Hepatic stellate cell (primary cell): ENCODE measurements at places on chromosomes 2 and 18.

DNA sequence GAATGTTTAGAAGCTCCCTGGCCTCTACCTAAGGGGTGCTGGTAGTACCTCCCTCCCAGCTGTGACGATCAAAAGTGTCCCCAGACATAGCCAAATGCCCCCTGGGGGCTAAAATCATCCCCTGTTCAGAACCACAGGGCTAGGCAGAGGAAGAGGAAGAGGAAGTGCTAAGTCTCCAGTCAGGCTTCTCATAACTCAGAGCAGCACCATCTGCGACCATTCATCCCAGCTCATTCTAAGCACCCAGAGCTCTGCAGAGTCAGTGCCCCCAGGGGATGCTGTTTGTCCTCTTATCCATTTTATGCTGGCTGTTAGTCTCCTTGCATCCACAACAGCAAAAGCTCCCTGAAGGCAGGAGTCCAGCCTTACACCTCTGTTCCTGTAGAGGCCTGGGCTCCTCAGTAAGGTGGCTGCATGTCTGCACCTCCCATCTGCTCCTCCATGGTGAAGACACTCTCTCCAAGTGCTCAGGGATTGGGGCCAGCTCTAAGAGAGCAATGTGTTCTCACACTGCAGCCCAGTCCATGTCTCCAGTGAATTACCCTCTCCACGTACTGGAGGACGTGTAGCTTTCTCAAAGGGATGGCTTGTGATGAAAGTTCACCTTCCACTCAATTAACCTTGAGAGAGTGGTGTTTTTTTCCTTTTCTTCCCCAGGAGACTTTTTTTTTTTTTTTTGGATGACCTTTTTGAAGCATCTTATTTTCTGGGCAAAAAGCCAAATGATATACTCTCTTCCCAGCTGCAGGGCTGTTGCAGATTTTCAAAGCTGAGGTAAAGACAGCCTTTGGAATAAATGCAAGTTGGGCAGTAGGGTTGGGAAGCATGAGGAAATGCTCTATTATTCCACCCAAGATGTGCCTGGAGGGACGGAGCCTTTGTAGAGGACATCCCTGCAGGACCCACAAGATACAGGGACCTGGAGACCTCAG, 158.9 kb upstream of the SLC14A2 start:
- DNase-seq = no peak

- no peak for DNase-seq
Measured at GRCh38 chr18:79809482-79810192, 11.9 kb downstream of the KCNG2 start.

DNA sequence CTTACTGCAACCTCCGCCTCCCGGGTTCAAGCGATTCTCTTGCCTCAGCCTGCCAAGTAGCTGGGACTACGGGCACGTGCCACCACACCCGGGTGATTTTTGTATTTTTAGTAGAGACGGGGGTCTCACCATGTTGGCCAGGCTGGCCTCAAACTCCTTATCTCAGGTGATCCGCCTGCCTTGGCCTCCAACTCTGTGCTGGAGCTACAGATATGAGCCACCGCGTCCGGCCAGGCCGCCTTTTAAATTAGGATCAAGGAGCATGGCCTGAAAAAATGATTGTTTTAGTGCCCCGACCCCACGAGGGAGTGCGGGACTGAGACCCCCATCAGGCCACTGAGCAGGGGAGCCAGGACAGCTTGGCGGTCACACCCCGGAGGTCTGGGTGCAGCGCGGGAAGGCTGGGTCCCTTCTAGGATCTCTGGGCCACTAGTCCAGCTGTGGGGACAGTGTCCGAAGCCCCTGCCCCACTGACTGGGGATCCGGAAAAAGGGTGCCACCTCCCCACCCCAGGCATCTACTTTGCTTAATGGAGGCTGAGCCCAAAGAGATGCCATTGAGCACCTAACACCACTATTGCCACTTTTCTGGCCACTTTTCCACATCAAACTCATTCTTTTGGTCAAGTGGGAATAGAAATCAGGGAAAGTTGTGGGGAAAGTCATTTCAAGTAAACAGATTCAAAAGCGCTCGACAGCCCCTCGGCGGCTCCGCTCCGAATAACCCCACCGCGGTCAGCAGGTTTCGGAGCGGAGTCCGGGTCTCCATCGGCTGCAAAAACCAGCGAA, 19.7 kb upstream of the DNMT3A start:
- no peak for DNase-seq

DNA sequence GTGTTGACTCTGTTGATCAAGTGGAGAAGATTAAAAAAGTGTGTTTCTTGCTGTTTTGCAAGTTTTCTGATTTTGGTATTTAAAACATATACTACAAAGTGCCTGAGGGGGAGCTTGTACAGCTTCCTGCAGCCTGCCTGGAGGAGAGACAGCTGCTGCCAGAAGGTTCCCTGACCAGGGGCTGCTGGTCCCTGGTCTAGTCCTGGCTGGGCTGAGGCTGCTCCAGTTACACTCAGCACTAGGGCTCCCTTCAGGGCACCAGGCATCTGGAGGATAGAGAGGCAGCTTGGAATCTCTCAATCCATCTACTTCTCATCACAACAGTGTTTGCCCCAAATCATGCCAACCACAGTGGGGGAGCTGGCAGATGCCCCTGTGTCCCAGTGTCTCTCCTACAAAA, 4.8 kb downstream of the MC2R start:
- DNase-seq = no peak

- no peak for DNase-seq
Measured at GRCh38 chr18:6406910-6407470, 7.7 kb downstream of the L3MBTL4 start.

- DNase-seq = no peak
Measured at GRCh38 chr2:178275600-178275999, 81.3 kb downstream of the OSBPL6 start.

DNA sequence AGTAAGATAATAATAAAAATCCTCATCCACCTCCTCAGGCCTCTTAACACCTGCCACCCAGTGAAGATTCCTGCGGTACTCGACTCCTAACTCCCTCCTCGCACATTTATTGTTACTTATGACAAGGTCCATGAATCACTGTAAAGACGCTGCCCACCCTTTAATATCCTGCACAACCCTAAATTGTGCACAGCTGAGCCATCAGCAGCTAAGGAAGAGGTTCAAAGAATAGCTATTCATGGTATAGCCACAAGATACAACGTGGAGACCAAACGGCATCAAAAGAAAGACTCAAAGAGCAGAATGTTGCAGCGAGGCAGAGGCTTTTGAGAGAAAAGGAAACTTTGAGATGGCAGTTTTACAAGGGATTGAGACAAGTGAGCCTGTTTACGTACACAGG, 266.3 kb downstream of the SATB2 start:
- no peak for DNase-seq

- no peak for DNase-seq
Measured at GRCh38 chr18:46343931-46344372, 239.8 kb downstream of the HAUS1 start.

- no peak for DNase-seq
Measured at GRCh38 chr2:123364243-123364896, 660.7 kb upstream of the CNTNAP5 start.

DNA sequence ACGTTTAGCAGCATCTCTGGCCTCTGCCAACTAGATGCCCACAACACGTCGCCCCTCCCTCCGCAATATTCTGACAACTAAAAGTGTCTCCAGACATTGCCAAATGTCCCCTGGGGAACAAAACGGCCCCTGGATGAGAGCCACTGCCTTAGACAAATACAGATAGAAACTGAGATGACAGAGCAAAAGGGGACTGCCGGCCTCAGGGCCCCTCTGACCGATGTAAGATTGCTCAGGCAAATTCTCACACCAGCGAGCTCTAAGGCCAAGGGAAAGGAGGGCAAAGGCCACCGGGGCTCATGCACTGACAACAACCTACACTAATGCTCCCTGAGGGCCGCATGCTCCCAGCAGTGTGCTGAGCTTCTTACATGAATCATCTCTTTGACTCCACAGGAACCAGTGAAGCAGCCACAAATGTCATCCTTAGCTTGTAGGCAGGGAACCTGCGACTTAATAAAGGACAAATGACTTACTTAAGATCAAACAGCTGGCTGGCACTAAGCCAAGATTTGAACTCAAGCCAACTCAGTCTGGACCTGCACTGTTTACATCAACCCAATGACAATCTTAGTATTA, 228.5 kb downstream of the TTC32 start:
- no peak for DNase-seq

GRCh38 chr2:120499784-120500495, 154.0 kb downstream of the INHBB start:
- DNase-seq = no peak

DNA sequence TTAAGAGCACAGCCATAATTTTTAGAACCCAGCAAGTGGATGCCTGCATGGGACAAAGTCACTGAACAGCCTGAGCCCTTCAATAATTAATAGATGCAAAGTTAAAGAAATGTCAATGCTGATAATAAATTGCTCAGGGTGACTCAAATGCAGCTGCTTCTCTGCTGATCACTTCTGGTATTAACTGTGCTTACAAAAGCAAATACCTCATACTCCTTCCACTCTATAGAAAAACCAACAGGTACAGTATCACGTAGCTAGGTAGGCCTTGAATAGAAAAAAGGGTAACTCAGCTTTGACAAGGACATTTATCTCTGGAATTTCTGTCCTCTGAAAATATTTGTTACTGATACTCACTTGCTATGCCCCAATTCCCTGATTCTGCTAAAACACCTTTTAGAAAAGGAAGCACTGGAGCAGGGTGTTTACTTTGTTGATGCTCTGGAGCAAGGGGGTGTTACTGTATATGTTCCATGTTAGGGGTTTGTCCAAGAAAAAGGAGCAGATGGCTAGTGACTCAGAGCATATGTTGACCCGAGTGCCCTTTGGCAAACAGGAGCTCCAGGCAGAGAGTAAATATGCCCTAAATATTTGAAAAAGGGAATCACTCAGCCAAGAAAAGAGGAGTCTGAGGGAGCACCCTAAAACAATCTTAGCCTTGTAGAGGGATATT, 59.1 kb upstream of the RTN4 start:
- DNase-seq = no peak

DNA sequence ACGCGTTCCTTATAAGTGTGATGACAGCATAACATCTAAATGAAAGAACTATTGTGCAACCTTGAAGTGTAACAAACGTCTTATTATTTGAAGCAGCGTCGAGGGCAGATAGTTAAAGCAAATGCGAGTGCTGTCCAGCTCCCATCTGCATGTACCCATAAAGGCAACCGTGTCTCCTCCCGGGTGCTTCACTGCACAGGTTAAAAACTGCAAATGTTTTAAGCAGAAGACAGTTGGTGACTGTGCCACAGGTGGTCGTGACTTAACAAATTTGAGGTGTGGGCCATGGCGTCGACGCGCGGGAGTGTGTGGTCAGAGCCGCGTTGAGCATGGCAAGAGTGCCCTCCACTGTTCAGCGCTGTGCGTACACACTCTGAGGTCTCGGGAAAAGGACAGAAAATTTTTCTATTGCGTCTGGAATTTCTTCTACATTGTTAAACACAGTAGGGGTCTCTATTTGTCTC, 6.4 kb downstream of the SALL3 start:
- no peak for DNase-seq
